CD4-positive, alpha-beta T cell treated with Interleukin-4 for 4 hours (primary cell): ENCODE measurements at places on chromosomes 7 and 10.

DNA sequence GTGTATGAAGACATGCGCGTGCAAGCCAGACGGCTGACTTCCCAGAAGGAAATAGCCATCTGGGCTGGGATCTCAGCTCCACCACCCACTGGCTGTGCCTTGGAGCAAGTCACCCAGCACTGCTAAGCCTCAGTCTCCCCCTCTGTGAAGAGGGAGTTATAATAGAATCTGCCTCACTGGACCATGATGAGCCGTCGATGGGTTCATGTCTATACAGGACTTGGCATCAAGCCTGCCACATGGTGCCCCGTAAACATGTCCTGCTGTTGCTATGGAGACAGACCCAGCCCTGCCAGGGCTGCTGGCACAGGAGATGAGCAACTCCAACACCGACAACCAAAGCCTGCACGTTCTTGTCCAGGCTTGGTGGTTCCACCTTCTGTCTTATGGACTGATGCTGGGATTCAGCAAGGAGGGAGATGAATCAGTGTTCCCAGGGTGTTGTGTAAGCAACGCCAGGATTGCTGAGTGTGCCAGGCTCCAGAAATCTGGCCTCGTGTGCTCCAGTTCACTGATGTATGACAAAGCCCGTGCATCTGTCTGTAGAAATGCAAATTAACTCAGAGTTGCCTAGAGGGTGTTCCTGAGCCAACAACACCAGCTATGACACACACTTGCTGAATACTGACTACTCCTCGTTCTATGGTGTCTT, 5.6 kb downstream of the GPR15LG start:
- peak; percentile 50 for DNase-seq

DNA sequence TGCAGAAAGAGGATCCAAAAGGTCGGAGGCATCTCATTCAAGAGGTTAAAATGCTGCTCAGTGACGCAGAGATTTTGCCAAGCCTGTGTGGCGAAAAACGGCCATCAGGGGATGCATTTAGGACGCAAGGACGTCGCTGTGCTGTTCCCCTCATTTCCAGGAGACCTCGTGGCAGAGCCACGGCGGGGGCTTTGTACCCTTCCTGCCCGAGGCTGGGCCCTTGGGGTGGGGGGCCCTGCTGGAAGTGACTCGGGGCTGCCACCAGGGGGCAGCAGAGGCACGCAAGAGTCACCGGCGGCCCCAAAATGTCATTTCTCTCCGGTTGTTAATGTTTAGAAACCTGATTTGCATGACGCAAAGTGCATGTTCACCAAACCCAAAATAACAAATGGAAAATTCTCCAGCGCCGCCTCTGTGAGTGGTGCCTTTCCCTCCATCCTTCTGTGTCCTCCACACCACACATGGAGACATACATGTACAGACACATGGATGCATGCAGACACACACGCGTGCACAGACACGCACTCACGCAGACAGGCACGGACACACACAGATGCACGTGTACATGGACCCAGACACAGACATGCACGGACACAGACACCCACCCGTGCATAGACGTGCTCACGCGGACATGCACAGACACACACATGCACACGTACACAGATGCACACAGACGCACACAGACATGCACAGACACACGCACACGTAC, 51.0 kb upstream of the NKX6-2 start:
- peak; percentile 6 for DNase-seq

DNA sequence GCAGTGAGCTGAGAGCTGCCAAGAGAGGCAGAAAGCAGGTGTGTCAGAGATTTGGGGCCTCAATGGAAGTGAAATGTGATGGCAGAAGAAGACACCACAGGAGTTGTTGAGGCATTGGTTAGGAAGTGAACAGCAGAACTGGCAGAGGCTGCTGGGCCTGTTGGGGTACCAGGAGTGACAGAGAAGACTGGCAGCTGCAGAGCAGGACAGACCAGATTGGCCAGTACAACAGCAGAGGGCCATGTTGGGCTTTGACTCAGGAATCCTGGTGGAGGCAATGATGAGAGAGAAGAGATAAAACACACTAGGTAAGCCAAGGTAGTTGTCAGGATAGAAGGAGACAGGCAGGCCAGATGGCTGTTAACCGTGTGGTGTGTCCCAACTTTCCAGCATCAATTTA, 19.9 kb upstream of the HERPUD2 start:
- no peak for DNase-seq

- no peak for DNase-seq
Observed at GRCh38 chr7:149063476-149063875, 27.0 kb downstream of the ZNF786 start.

DNA sequence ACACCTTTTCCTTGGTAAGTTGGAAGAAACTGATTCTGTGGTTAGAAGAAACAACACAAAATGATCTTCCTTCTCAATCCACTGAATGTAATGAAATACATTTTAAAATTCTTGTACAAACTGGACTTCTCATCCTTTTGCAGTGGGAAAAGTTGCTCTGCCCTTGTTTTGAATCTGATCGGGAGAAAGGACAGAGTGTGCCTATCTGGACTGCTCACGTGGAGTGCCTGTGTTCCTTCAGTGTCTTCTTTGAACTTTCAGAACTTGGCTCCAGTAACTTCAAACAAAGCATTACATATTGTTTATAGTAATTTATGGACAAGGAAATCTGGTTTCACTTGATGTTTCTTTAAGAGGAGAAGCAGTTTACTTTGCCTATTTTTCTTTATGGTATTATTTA, 17.1 kb downstream of the SLC26A3 start:
- no peak for DNase-seq

GRCh38 chr7:116702046-116702785, 30.2 kb downstream of the MET start:
- no peak for DNase-seq

DNA sequence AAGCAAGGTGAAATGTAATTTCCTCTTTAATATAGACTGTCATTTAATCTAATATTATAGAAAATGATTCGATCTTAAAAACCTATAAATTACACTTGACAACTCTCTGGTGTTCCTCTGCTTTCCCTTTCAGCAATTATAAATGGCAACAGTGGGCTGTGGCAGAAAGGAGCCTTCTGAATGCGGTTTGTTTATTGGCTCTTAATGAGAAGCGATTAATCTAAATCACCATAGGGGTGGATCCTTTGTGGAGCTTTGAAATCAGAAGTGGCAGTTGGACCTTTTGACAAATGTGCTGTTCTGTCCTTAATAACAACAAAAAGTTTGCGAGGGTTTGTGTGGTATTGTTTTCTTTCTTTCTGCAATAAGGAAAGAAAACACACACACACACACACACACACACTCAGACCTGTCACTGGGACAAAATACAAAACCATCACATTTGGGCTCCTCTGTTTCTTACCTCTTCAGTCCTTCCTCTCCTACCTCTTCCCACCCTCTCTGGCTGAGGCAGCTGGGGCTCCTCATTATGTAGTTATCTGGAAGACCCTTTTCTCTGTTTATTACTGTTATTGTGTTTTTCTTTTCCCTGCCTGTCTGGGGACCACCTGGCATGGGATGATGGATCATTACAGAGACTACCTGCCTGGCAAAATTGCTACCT, 316.2 kb downstream of the SORCS3 start:
- no peak for DNase-seq

GRCh38 chr10:35875016-35875676, 233.1 kb upstream of the FZD8 start:
- DNase-seq, result no peak

DNA sequence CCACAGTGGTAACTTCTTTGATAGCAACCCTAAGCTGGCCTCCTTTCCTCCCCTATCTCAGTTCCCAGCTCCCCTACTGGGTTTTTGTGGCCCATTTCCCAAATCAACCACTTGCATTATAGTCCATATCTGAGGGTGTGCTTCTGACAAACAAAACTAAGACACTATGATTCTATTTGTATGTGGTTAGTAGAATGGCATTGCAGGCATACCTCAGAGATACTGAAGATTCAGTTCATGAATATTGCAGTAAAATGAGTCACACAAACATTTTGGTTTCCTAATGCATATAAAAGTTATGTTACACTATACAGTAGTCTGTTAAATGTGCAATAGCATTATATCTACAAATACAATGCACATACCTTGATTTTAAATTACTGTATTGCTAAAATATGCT, 15.4 kb upstream of the TMEM243 start:
- no peak for DNase-seq

DNA sequence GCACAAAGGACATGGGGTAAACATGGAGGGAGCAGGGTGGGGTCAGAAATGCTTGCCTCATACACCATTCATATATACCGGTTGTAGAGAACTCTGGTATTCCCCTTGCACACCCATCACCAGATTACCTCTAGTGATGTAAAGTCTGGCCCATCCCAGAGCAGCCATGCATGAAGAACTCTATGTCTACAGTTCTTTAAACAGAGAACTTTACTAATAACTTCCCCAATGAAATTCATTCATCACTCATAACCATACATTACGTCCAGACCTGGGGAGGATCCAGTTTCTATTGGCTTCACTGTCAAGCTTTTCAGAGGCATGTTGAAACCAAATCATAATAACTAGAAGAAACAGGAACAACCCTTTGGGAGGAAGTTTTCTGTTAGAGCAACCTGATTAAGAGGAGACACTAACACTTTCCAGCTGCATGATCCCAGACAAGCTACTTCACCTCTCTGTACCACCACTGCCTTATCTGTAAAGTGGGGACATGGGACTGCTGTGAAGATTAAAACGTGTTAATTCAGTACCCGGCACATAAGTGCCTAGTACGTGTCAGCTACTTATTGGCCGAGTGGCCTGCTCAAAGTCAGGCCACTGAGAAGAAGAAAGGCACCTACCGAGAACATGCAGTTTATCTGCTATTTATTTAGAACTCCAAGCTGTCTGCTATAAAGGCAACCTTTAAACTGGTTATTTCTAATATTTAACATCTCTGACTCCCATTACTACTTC, 59.7 kb downstream of the IGF2BP3 start:
- DNase-seq, result no peak

DNA sequence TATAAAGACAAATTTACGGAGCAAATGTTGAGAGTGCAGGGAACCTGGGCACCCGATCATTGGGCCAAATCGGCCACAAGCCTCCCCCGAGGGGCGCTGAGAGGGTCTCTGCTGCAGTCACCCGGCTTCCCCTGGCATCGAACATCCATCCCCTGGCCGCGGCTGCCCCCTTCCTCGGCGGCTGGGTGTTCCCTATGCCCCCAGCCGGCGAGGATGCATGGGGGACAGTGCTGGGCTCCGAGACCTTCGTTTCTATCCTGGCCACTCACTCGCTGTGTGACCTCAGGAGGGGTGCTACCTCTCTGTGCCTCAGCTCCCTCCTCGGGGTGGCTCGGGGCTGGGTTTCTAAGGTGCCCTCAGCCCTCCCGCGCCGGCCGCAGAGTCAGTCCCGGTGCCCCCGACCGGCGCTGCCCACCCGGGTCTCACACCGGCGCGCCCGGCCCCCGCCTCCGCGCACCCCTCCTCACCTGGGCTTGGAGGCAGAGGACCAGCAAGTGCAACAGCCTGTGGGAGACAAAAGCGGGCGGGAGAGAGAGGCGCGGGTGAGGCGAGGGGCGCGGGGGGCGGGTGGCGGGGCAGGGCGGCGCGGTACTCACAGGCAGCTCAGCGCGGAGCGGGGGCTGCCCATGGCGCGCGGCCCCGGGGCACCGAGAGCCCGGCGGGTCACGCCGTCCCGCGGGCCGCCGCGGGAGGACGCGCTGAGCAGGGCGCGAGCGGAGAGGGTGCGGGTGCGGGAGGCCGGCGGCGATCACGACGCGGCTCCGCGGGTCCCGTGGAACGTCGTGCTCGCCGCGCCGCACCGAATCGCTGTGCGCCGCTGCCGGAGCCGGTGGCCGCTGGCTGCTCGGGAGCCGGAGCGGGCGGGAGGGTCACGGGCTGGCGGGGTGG, at the start of gene FGF8:
FGF8 (minus strand) TSS at position 842 of the 888 bp plus-strand sequence; CDS start at position 628, 214 bp downstream.
- no peak for DNase-seq

DNA sequence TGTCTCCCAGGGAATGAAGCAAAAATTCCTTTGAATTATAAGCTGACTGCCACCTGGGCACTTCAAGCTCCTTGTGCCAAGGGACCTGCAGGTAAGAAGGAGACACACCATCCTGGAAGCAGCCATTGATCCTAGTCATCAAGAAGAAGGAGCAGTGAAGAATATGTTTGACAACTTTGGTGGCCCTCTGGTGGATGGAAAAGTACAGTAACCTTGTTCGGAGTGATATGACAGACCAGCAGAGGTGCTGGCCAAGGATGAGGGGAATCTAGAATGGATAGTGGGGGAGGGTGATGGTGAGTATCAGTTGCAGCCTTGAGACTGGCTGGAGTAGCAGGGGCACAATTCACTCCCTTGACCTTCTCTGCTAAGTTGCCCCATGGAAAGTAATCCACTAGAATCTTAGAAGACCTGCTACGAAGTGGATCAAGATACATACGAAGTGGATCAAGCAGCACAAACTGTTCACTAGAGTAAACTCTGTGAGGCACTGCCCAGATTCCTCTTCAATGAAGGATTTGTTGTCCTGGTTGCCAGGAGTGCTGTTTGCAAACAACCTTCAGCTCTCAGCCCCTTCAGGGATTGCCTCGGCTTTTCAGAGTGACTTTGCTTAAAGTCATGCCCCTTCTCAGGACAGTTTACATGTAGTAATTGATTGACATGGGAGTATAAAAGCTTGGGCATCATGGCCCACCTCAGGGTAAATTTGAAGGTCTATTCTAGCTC, 44.8 kb upstream of the ORC5 start:
- no peak for DNase-seq
